A673 (cell line): ENCODE measurements at places on chromosomes 7 and 10.

GRCh38 chr7:43309706-43310022 lies 197.2 kb downstream of the HECW1 start:
- DNase-seq = no peak

- no peak for DNase-seq
Observed at GRCh38 chr7:129604713-129605437, 6.6 kb upstream of the NRF1 start.

DNA sequence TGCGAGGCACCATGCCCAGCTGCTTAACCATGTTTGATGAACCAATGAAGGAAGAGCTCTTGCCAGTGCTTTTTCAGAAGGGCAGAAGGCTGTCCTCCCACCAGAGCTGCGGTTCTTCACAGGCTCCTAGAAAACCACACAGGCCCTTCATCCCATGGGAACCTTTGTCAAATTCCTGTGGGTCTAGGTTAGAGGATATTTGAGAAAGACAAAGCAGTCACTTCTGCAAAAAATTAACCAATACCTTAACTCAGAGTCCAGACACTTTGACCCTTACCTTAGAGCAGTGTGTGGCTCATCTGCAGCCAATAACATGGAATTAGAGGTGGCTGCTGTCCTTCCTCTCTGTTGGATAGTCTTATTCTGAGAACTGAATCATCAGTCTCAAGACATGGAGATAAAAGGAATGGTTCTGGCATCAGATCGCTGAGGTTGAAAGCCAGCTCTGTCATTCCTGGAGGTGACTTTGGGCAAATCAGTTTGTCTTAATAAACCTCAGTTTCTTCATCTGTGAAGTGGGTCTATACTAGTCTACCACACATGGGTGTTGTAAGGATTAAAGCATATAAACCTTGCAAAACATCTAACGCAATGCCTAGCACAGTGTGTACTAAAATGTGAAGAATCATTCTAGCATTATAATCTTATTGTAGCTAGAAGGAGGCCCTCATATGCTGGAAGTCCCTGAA lies 65.1 kb upstream of the PIP4K2A start:
- no peak for DNase-seq

- no peak for DNase-seq
Observed at GRCh38 chr10:107269626-107270025, 105.1 kb upstream of the SORCS1 start.

- DNase-seq = no peak
Observed at GRCh38 chr10:122176232-122177213, 94.6 kb upstream of the BTBD16 start.
